Sciatic nerve (tissue), 2 donors: ENCODE measurements at places on chromosomes 5 and 9. TPM values are rescaled to one million over a fixed set of nuclear protein-coding genes. Genes with fewer than 3 reads are reported as not detected.

The GPBP1 gene
- total RNA-seq, result 102 TPM

GRCh38 chr5:126624534-126624933 is 23.8 kb downstream of the PHAX start:
- no peak for DNase-seq

The OMD gene
- 35.7 TPM for total RNA-seq

GRCh38 chr5:17364987-17365810 is 132.8 kb upstream of the TAF11L2 start:
- DNase-seq, result no peak

DNA sequence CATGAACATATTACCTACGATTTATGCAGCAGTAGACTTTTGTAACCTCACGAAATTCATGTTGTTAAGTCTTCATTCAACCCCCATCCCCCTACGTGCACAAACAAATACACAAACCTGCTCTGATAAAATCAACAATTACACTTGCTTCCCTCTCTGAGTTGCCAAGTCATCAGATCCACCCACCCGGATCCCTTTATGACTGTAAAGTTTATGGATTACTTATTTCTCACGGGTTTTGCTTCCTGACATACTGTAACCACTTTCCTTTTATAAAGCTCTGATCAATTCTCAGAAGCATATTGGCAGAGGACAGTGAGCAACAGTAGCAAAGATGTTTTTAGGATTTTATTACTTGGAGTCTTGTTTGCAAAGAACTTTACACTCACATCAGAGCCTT is 70.5 kb downstream of the MLLT3 start:
- no peak for DNase-seq

DNA sequence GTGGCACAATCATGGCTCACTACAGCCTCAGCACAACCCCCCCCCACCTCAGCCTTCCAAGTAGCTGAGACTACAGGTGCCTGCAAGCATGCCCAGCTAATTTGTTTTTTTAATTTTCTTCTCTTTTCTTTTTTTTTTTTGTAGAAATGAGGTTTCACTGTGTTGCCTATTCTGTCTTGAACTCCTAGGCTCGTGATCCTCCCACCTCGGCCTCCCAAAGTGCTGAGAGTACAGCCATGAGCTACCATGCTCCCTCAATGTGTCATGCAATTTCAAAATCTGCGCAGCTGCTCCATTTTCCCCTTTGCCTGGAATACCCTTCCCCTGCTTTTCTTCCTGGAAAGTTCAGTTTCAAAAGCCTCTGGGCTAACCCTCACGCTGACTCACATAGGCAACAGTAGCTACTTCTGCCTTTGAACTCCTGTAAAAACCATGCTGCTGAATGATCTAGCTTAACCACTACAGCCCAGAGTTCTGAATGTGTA is 71.0 kb upstream of the IL7R start:
- no peak for DNase-seq

DNA sequence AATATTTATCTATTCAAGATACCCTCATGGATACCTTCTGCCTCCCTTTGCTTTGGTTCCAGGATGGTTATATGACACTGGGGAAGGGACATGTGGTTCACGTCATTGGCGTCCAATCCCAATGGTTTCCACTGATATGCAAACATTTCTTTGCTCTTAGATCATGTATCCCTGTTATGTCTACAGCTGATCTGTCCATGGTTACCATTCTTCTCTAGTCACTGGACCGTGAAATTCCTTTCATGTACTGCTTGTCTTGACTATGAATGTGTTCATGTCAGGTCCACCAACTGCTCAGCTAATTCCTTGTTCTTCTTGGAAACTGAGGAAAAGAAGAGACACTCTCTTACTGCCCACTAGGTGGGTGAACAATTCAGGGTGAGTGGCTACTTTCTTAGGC is 391.1 kb upstream of the ZNF608 start:
- DNase-seq, result no peak

DNA sequence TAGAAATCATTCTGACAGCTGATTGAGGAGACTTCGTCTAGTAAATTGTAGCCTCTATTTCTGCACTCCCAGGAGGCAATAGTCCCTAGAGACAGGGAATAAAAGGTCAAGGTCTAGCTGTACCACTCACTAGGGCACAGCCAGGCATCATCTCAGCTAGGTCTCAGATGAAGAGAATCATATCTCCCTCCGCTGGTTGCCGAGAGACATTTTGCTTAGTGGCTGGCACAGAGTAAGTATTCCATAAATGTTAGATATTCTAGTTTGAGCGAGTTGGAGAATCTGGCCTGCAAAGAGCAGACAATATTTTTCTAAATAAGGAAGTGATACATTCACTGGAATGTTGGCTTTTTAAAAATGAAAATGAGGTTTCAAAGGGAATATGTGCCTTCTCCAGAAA is 180.4 kb upstream of the ACTBL2 start:
- DNase-seq, result no peak

- DNase-seq, result no peak
Observed at GRCh38 chr9:27924502-27924901, 351.2 kb upstream of the C9orf72 start.

The TMEM215 gene
- total RNA-seq, result 9.7 TPM

- no peak for DNase-seq
Observed at GRCh38 chr5:58898538-58898937, 315.7 kb downstream of the RAB3C start.

- DNase-seq, result peak; percentile 76
Observed at GRCh38 chr9:94922098-94922607, 195.7 kb downstream of the AOPEP start.

GRCh38 chr9:37148181-37148580 is 27.8 kb downstream of the ZCCHC7 start:
- DNase-seq, result no peak

GRCh38 chr5:38803246-38803645 is 42.6 kb upstream of the OSMR start:
- DNase-seq, result no peak

DNA sequence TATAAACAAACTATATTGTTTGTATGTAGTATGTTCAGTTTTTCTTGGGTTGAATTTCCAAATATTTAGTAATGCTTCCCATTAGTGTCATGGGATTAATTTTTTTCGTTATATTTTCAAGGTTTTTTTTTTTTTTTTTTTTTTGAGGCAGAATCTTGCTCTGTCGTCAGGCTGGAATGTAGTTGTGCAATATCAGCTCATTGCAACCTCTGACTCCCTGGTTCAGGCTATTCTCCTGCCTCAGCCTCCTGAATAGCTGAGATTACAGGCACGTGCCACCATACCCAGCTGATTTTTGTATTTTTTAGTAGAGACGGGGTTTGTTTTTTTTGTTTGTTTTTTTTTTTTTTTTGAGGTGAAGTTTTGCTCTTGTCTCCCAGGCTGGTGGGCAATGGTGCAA is 10.6 kb downstream of the DDX46 start:
- DNase-seq, result no peak

DNA sequence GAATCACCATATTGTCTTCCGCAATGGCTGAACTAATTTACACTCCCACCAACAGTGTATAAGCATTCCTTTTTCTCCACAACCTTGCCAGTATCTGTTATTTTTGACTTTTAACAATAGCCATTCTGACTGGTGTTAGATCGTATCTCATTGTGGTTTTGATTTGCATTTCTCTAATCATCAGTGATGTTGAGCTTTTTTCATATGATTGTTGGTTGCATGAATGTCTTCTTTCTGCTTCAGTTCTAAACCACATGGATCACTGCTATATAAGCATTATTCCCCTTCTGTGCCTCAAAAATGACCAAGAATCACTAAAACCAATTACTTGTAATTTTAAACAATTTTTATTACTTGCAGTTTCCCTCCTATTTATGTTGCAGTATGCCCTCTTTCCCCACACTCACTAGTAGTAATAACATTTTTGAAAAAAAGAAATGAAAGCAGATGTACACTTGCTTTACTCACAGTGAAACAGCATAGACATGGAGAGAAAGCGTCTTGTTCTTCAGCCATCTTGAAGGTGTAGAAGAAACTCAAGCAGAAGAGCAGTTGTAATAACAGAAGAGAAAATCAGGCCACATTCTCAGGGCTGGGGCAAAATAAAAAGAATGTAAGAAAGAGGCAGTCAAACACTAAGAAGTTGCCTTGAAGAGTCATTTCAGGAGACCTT is 4.5 kb upstream of the TMEM252 start:
- no peak for DNase-seq

DNA sequence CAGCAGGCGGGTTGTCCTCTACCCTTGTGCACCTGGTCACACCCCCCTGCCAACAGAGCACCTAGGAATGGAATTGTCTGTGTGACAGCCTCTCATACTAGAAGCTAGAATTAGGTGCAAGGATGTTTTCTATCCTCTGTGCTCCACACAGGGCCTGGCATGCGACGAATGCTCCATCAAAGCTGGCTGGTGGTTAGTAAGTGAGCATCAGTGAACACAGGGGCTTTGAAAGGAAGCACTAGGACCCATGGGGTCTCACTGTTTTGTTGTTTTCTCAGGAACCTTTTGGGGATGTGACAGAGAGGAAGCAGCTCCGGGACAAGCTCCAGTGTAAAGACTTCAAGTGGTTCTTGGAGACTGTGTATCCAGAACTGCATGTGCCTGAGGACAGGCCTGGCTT is 32.3 kb downstream of the GALNT12 start:
- DNase-seq, result no peak

DNA sequence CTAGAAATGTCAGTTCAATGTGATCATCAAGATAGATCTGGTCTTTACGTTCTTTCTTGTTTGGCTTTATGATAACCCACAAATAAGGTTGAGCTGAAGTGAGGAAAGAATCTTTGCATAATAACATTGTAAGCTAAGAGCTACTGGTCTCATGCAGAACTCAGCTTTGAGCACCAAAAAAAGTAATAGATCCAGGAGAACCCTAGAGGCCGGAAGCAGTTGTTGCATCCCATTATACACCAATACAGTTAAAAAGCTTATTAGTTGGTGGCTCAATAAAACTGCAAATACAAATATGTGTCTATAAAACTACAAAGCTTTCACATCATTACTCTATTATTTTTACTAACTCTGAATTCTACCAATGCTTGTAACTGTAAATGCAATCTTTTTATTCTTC is 85.5 kb upstream of the NUDT12 start:
- DNase-seq, result no peak

- DNase-seq, result no peak
Observed at GRCh38 chr5:88727705-88728313, 155.2 kb downstream of the MEF2C start.

DNA sequence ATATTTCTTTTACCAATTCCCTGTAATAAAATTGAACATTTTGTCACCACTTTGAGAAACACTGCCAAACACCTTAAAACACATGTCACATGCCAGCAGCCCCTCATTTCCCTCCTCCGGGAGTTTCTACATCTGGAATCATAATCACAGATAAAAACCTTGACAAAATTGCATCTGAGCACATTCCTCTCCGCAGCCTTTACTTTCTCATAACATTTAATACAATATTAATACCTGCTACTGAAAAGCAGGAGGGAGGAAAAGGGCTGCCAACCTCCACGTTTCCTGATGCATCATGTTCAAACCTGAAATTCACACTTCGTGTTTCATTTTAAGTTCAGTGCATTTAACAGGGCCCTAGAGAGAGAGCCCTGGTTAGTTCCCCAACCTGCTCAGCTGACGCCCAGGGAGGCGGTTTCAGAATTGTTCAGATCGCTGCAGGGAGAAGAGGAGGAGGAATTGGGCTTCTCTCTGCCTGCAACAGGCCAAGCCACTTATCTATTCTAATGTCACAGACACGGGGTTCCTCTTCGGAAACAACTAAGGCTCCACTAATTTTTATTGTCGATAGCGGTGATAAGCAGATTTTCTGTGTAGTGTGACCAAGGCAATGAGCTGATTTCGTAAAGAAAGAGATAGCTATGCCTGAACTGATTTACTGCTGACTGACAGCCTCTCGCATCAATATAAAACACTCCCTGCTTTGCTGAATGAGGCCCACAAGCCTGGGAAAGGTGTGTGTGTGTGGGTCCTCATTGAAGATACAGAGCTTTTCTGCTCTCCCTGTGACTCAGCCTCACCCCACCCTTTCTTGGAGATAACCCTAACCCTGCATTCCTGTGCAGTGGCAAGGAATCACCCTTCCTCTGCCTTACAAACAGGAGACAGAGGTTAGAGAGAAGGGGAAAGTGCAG is 4.9 kb upstream of the LHX2 start:
- no peak for DNase-seq

The SARDH gene
- total RNA-seq, result 6.0 TPM

The EQTN gene
- total RNA-seq, result 0.49 TPM

The FOXD4L3 gene
- not detected for total RNA-seq

- DNase-seq, result no peak
Observed at GRCh38 chr9:6581253-6581652, 64.3 kb downstream of the GLDC start.

- DNase-seq, result no peak
Observed at GRCh38 chr5:108459769-108460168, 77.9 kb upstream of the FBXL17 start.

GRCh38 chr9:122141671-122142070 is 17.9 kb downstream of the NDUFA8 start:
- DNase-seq, result no peak

The AP3S1 gene
- total RNA-seq, result 106 TPM

The LARP1 gene
- total RNA-seq, result 157 TPM

The PCDHB14 gene
- total RNA-seq, result 5.3 TPM

DNA sequence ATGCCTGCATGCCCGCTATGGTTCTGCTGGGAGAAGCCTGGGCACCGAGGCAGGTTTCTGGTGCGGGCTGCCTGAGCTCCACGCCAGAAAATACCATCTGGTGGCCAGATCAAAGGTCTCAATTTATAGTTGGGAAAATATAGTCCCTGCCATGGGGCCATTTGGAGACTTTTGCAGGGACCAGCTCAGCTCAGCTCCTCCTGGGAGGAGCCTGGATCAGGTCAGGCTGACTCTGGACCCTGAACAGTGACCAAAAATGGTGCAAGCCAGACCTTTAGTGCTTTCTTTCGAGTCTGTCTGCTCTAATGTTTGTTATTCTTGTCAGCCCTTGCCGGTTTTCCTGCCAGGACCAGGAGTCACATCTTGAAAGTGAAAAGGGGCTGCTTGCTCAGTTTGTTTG is 31.8 kb downstream of the HMCN2 start:
- no peak for DNase-seq

DNA sequence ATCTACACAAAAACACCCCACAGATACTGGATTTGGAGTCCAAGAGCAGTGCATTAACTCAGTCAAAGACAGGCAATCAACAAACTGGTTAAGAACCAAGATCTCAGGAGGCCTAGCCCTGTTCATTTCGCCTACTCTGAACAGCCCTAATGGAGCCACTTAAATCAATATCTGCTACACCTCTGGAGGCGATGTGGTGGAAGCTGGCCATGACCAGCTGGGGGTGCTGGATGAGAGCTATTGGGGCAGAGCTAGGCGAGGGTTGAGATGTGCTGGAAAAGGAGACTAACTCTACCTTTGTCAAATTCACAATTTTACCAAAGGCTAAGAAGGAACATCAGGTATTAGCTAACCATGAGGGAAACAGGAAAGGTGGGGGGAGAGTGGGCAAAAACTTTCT is 23.3 kb upstream of the ARSB start:
- no peak for DNase-seq

The FCN2 gene
- total RNA-seq, result not detected

The CYLC2 gene
- not detected for total RNA-seq

The HAUS6 gene
- total RNA-seq, result 12.5 TPM

The TNPO1 gene
- total RNA-seq, result 98.3 TPM

GRCh38 chr5:11390291-11390767 is 513.9 kb downstream of the CTNND2 start:
- DNase-seq, result no peak

The WDR38 gene
- total RNA-seq, result not detected
